RKO (cell line): ENCODE measurements at places on chromosomes 7 and 10.

DNA sequence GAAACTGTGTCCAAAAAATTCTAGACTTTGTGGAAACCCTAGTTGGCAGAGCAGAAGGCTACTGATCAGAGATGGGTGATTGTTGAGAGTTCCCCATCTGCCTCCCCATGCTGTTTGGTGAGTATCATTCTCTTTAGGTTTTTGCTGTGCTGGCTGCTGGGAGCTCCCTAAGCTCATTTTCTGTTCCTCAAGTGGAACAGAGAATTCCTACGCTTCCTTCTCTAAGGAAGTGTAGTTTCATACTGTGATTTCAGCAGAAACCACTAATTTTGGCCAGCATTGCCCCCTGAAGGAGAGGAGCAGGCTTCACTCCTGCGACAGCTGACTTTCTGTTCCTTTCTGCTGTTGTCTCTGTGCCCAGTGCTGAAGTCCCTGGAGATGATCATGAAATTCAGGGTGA is 355.3 kb upstream of the NPVF start:
- DNase-seq = no peak

- no peak for DNase-seq
Observed at GRCh38 chr10:72030762-72031543, 57.4 kb downstream of the SPOCK2 start.

- DNase-seq = no peak
Observed at GRCh38 chr7:95250571-95250970, 73.8 kb downstream of the PON1 start.

DNA sequence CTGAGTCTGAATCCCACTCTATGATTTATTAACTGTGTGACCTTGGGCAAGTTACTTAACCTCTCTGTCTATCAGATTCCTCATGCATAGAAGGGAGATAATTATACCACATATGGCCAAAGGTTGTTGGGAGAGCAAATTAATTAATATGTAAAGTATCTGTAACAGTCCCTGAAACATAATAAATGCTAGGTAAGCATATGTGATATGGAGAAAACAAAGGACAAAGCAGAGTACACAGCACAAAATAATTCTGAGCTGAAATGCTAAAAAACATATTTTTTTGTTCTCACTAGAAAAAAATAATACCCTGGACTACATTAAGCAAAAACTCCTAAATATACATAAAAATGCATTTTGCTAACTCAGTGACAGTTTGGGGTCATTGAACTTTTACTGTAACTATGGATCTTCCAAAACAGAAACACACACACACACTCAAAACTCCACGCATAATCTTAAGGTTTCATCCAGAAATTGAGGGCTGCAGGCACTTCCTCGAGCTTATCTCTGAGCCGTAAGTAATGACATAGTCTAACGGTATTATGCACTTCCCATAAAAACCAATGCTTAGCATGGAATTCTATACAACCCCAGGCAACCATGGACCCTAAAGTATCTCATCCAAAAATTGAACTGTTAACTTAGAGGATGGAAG is 201.7 kb upstream of the PTN start:
- no peak for DNase-seq

GRCh38 chr10:132158122-132158741 is 28.5 kb upstream of the DPYSL4 start:
- no peak for DNase-seq

DNA sequence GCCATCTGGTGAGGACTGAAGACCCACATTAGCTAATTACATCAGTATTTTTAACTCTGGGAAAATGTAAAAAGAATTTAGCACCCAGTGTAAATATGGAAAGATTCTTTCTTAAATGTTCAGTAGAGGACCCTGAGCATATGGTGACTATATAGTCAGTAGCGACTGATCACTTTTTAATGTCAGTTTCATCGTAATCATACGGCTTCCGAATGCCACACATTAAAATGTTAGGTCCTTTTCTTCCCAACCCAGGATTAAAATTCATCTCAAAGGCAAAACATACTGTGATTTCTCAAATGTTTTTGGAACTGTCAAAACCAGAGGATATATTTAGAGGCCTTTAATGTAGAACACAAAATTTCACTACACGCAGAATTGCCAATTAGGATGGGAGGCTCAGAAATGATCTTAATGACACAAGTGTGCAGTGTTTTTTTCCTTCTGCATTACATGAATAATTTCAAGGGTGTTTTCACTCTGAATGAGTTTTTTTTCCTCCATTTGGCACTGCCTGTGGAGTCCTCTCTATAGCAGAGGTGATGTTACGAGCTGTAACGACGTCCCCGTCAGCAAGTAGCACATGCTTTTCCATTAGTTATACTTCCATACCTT is 382.7 kb downstream of the PAXIP1 start:
- no peak for DNase-seq

DNA sequence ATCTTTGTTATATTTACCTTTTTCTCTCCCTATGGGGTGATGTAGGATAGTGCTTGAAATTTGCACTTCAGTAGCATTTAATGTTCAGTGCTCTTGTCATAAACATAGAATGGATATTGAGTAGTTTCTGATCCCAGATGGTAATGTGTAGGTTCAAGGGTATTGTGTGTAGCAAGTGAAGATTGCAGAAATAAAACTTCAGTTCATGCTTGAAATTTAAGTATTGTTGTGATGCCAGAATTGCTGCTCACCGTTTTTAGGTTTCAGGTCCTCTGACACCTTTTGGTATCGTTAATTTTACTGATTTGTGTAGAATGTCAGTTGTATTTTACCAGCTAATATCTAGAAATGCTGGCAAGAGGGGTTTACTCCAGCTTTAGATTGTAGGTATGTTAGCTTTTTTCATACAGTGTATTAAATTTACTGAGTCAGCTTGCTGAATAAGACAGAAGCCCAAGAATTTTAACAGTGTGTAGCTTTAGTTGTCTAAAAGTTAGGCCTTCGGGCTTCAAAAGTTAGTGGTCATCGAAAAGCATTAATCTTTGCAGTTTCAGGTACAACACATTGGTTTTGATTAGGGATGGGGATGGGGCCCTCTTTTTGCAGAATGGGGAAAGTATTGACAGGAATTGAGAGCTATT is 1.9 kb downstream of the PTEN start:
- peak; percentile 68 for DNase-seq

- DNase-seq = peak; percentile 43
Observed at GRCh38 chr7:22430457-22430856, 69.5 kb downstream of the STEAP1B start.

DNA sequence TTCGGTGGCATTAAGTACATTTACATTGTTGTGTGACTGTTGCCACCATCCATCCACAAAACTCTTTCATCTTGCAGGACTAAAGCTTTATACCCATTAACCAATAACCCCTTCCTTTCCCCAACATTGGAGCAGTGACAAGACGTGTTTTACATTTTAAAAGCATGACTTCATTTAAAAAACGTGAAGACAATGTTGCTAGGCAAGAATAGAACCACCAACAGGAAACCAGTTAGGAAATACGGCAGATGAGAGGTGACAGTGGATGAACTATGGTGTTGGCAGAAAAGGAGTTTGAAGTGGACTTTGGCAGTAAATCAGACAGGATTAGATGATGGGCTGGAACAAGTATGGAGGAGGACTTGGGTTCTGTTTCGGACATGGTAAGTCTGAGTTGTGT is 17.0 kb downstream of the TMEM236 start:
- DNase-seq = no peak

DNA sequence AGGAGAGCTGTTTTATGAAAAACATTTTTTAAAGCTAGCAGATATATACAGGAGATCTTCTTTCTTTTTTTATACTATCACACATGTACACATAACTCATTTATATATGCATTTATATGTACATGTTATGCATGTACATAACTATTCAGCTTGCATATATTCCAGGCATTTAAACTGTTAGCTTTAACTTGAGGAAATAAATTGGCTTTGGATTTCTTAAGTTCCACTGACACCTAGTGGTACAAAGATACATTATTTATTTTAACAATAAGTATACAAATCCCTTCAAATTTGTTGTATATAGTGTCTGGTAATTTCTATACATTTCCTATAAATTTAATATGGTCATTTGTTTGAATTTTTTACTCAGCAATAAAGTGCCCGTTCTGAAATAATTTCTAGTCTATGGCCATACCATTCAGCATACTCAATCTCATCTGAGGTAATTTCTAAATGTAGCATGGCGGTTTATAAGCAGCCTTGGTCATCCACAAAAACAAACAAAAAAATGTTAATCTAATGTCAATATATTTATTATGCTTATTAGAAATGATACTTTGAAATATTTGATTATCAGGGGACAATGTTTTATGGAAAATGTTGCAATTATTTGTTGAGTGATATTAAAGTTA is 11.6 kb downstream of the ZDHHC6 start:
- peak; percentile 68 for DNase-seq

- DNase-seq = no peak
Observed at GRCh38 chr10:110995301-110995700, 75.9 kb downstream of the SHOC2 start.

DNA sequence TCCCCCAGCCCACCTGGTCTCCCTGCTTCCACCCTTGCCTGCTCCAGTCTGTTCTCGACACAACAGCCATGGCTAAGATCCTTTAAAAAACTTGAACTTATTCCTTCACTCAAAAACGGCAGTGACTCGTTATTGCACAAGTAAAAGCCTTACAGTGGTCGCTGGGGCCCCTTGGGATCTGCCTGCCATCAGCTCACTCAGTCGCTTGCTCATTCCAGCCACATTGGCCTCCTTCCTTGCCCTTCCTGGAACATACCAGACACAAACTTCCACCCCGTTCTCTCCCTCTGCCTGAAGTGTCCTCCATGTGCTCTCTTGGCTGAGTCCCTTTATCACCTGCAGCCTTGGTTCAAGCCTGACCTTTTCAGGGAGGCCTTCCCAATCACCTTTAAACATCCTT is 4.7 kb downstream of the CCNY start:
- no peak for DNase-seq

DNA sequence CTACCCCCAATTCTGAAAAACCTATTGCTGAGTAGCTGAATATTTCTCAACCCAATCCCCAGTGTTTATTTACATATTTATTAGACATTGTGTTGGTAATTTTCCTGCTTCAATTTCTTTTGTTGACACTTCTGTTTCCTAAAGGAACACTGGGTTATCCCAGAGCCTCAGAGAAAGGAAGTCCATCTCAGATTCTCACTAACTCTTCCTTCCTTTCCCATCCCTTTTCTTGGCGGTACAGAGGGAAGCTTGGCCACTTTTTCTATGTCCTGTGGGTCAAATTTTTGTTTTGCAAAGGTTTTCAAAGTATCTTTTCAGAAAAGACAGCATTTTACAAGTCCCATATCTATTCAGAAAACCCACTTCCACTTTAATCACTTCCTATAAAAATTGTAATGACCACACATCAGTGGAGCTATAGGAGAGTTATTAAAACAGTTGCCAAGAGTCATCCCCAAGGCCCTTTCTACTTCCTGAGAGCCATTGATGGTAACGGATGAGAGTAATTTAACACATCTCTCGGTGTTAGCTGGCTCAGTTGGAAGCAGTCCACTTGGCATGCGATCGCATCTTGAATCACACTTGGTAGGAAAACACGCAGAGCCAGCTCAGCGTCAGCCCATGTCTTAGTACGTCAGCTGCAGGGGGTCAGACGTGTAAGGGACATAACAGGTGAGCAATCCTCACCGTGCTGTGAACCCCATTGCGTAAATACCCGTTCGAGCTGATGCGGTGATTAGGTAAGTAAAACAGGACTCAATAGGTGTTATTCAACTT is 231.1 kb upstream of the ADARB2 start:
- peak; percentile 50 for DNase-seq

- DNase-seq = no peak
Observed at GRCh38 chr7:115449689-115450088, 527.8 kb downstream of the MDFIC start.

GRCh38 chr7:131537571-131537978 is 18.9 kb downstream of the PODXL start:
- DNase-seq = no peak

GRCh38 chr10:97629289-97629688 is 4.0 kb downstream of the MORN4 start:
- no peak for DNase-seq

GRCh38 chr10:133534417-133534816 is 7.3 kb downstream of the CYP2E1 start:
- no peak for DNase-seq

DNA sequence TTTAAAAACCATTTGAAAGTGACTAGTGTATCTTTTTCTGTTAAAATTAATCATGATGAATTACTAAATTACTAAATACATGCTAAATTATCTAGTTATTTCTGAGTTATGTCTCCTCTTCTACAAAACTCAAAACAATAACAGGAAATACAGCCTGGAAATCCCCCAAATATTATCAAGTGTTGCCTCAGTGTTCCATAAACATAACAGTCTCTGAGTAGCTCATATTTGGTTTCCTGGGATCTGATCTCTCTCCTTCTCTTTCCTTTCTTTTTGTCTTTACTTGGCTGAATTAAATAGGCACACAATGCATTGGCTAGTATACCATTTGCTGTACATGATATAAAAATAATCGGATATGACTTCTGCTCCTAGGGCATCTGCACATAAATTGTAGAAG is 277.6 kb upstream of the IGFBP3 start:
- no peak for DNase-seq

GRCh38 chr10:22054961-22055360 is 51.4 kb upstream of the DNAJC1 start:
- DNase-seq = no peak

GRCh38 chr10:76049581-76050290 is 618.3 kb downstream of the LRMDA start:
- no peak for DNase-seq

DNA sequence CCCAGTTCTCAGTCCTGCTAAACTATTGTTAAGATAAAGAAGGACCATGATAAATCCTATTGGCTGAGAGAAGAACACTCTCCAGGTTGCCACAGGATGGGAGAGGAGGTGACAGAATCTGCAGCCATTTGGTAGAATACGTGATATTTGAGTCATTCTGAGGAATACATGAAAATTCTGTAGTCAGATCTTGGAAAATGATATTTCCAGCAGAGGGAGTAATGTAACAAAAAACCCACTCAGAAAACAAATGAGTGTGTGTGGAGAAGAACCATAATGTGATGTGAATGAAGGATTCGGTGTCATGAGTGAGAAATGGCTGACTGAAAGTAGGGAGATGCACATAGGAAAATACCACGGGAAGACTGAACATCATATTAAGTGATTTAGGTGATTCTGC is 128.5 kb upstream of the PFKP start:
- DNase-seq = peak; percentile 34

- DNase-seq = no peak
Observed at GRCh38 chr7:74304550-74304949, 15.3 kb downstream of the CLIP2 start.

DNA sequence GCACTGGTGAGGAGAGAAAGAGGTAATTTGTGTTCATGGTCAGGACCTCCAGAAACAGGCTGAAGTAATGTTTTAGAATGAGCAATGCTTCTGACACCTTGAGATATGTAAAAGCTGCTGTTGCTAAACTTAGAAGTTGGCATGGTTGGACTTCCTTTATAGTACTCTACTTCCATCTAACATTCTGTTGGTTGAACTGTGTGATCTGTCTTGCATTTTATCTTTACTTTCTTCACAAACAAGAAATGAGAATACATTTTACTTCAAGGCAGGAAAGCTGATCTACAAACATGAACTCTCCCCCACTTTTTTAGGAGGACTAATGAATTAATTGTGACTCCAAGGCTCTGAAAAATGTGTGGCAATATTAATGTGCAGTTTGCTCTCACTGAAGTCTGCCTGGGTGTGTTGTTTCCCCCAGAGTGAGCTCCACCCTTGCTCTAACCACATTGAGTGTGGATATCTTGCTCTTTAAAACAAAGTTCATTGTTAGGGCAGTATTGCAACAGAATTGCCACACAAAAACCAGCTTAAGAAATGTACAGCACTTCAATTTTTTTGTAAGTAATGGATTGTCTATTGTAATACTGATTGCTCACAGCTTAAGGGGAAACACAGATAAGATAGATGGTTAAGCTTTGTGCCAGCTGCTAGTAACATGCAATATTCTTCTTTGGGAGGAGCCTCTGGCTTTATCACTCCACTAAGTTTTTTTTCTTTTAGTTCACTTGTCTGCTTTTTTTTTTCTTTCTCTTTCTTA is 69.0 kb downstream of the ADD3 start:
- DNase-seq = no peak
